ENCODE measurements at places on chromosomes 5 and 9.

GRCh38 chr9:79431019-79431679 is 140.6 kb upstream of the TLE4 start:
- DNase-seq: no peak

DNA sequence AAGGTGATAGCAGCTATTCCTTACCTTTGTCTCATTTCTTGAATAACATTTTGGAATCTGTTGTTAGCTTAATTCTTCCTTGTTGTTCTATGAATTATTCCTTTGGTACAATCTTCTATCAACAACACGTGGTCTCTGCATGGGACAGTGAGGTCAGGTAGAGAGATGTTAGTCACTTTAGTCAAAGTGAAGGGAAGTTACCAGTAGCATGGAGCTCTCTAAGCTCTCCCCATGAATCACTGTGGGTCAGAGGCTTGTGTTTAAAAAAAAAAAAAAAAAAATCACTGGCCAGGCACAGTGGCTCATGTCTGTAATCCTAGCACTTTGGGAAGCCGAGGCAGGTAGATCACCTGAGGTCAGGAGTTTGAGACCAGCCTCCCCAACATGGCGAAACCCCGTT is 116.0 kb downstream of the GOLPH3 start:
- DNase-seq: no peak

- no peak for DNase-seq
These were observed 152.8 kb downstream of the OLFM1 start for GRCh38 chr9:135240222-135240621.

DNA sequence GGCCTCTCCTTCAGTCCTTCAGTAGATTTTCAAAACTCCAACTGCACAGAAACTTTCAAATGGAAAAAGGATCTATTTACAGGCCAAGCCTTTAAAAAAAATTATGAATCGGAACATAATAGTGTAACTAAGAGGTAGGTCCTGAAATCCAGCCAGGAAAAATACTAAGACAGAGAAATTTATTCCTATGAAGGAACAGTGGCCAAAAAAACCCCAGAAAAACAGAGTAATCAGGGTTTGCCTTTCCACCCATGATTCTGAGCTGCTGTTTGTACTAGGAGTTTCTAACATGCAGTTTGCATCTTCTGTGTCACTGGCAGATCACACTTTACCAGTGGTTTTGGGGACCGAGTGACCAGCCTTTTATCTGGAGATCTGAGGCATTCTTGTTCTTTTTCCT is 93.1 kb upstream of the TMED7 start:
- DNase-seq: no peak

GRCh38 chr5:31186672-31187267 is 6.7 kb upstream of the CDH6 start:
- peak; percentile 11 for DNase-seq

All from fibroblast of skin of left biceps (primary cell).